ENCODE measurements at places on chromosomes 12 and 14.

- DNase-seq, result no peak
Observed at GRCh38 chr12:102010265-102010994, 51.4 kb downstream of the WASHC3 start.

- DNase-seq, result no peak
Observed at GRCh38 chr14:92505826-92506225, 7.8 kb upstream of the RIN3 start.

DNA sequence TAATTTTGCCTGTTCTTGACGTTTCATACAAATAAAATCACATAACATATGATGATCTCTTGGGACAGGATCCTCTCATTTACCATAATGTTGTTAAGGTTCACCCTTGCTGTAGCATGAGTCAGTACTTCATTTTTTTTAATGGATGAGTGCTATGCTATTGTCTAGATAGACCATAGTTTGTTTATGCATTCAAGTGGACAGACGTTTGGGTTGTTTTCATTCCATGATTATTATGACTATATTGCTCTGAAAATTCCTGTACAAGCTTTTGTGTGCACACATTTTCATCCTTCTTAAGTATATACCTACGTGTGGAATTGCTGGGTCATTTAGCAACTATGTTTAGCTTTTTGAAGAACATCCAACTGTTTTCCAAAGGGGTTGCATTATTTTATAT is 325.6 kb upstream of the TMEM132C start:
- no peak for DNase-seq

- DNase-seq, result no peak
Observed at GRCh38 chr12:46560089-46560488, 187.5 kb upstream of the SLC38A2 start.

DNA sequence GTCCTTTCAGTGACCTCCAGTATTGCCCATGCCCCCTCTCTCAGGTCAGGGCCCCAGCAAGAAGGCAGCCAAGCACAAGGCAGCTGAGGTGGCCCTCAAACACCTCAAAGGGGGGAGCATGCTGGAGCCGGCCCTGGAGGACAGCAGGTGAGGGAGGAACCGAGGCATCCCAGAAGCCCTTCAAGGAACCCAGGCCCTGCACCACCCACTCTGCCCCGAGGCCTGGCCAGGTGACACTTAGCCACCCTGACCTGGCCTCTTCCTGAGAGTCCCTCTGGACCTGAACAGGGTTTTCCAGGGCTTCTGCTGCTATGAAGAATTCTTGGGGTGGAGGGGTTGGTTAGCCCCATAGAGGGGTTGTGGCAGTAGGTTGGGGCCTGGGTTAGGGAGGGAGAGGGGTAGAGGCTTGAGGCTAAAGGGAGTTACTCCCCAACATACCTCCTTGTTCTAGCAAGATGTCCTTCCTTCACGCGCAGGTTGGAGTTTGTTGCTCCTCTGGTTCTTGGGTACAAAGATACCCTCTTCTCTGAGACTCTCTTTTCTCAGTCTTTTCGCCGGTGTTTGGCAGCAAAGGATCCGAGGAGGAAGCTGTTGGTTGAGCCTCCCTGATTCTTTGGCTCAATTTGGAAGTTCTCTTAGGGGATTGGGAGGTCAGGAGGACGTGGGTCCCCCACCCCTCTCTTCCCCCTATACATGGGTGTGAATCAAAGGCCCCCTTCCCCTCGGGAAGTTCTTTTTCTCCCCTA is 2.1 kb downstream of the TARBP2 start:
- no peak for DNase-seq
